Right cardiac atrium (tissue), 5 donors: ENCODE measurements at places on chromosomes 6 and 20. TPM values are rescaled to one million over a fixed set of nuclear protein-coding genes. Genes with fewer than 3 reads are reported as not detected.

IL20RA gene
- polyA plus RNA-seq = 3.7 TPM

DNA sequence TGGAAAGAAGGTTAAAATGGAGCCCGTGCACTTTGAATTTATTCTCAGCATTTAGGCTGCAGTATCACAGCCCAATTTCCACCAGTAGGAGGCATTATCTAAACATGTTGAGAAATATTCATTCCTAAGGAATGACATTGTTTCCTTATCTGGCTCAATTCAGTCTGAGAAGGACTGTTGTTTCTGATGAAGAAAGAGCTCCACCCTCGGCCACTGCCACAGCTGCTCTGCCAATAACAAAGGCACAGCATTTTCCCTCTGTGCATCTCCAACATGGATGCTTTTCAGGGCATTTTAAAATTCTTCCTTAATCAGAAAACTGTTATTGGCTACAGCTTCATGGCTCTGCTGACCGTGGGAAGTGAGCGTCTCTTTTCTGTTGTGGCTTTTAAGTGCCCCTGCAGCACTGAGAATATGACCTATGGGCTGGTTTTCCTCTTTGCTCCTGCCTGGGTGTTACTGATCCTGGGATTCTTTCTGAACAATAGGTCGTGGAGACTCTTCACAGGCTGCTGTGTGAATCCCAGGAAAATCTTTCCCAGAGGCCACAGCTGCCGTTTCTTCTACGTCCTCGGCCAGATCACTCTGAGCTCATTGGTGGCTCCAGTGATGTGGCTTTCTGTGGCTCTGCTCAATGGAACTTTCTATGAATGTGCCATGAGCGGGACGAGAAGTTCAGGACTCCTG is at the start of gene CALHM5:
CALHM5 (plus strand) TSS at position 216 of the 687 bp plus-strand sequence; CDS start at position 274, 58 bp downstream.
- peak; percentile 72 for DNase-seq

DNA sequence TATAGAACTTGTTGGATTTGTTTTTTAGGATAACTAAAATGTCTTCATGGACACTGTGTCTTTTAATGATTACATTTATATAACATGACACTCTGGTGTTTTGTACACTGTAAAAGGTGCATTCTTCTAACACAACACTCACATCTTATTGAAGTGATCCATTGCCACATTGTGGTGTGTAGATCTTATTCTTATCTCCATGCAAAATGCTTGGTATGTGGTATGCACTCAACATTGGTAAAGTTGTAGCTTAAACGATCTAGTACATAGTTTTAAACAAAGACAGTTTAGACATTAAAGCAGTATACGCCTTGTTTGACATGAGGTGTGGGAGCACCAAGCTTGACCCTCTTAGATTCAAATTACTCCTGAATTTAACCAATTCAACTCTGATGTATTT is 84.7 kb downstream of the SASH1 start:
- no peak for DNase-seq

GRCh38 chr6:11370191-11371018 is 137.9 kb upstream of the NEDD9 start:
- DNase-seq = peak; percentile 64

PIGU gene
- 18.9 TPM for polyA plus RNA-seq

GRCh38 chr6:111747396-111747795 is 125.9 kb downstream of the FYN start:
- DNase-seq = no peak

TCF21 gene
- polyA plus RNA-seq = 7.9 TPM

ELOVL2 gene
- polyA plus RNA-seq = 1.4 TPM

GRCh38 chr20:31967830-31968249 is at the start of gene XKR7:
Gene XKR7, plus strand, starts transcription at chr20:31968151. Its CDS starts 25 bp downstream, at chr20:31968176.
- no peak for DNase-seq

GRCh38 chr6:156517088-156517487 is 260.1 kb upstream of the ARID1B start:
- DNase-seq = no peak

STX11 gene
- 4.9 TPM for polyA plus RNA-seq

DNA sequence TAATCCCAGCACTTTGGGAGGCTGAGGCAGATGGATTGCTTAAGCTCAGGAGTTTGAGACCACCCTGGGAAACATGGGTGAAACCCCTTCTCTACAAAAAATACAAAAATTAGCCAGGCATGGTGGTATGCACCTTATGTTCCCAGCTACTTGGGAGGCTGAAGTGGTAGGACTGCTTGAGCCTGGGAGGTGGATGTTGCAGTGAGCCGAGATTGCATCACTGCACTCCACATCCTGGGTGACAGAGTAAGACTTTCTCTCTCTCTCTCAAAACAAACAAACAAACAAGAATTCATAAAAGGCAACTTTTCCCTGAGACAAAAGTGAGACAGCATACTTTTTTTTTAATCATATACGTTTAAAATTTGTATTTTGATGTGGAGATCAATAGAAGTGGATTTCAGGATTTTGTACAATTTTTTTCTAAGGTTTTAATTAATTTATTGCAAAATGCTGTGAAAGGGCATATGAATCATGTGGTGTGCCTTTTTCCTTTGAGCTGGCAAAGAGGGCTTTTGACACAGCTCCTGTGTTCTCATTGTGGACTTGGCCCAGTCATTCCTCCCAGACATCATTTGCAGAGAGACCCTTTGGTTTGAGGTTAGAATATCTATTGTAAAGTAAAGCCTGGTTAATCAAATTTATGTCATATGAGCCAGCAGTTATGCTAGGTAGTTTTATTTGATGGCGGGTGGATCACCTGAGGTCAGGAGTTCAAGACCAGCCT is 77.1 kb downstream of the TULP4 start:
- no peak for DNase-seq

DNA sequence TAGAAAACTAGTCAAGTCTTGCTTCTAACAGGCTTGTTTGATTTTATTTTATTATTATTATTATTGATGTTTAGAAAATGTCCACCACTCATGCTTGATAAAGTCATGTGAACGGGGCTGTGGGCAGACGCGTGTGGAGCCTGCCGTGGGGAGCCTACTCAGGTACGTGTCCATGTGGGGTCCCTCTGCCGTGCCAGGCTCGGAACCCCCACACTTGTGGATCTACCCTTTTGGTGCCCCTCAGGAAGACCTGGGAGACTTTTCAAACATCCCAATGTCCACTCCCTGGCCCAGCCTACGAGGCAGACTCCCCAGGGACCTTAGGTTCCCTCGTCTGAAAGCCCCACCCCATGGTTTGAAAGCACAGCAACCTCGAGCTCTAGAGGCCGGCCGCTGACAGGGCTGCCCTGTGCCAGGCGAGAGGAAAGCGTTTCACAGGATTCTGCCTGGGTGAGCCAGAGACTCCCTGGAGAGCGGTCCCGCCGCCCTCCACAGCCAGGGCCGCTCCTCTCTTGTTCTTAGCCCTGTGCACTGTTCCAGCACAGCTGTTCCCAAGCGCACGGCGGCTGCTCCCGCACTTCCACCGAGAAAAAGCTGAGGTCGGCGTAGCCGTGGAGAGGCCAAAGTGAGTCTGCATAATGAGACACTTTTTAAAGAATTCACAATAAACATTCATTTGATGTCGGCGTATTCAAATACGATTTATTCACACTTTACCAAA is 249.7 kb downstream of the TTLL2 start:
- DNase-seq = peak; percentile 60

DNA sequence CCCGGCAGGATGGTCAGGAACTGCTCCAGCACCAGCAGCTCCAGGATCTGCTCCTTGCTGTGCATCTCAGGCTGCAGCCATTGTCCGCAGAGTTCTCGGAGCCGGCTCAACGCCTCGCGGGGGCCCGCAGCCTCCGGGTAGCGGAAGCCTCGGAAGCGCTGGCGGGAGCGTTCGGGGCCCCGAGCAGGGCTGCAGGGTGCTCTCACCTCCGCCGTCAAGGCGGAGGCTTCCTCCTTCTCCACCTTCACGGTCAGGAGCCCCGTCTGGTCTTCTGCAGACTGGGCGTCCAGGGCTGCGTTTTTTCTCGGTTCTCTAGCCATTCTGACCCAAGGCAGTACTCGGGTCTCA is 434 bp downstream of the ZKSCAN4 start:
- no peak for DNase-seq

PHF1 gene
- polyA plus RNA-seq = 76.4 TPM
